HT1080 (cell line): ENCODE measurements at places on chromosomes 12 and 14.

DNA sequence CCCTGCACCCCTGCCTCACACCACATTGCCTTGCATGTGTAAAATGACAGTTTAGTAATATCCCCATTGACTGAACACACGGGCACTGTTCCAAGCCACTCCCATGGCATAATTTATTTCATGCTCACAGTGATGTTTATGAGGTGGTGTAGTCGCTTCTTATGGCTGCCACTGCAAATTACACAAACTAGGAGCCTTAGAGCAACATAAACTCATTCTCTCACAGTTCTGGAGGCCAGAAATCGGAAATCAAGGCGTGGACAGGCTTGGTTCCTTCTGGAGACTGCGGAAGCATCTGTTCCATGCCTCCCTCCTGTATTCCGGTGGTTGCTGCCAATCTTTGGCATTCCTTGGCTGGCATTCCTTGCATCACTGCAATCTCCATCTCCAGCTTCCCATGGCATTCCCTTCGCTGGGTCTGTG lies 97.3 kb downstream of the RIN3 start:
- DNase-seq, result no peak

DNA sequence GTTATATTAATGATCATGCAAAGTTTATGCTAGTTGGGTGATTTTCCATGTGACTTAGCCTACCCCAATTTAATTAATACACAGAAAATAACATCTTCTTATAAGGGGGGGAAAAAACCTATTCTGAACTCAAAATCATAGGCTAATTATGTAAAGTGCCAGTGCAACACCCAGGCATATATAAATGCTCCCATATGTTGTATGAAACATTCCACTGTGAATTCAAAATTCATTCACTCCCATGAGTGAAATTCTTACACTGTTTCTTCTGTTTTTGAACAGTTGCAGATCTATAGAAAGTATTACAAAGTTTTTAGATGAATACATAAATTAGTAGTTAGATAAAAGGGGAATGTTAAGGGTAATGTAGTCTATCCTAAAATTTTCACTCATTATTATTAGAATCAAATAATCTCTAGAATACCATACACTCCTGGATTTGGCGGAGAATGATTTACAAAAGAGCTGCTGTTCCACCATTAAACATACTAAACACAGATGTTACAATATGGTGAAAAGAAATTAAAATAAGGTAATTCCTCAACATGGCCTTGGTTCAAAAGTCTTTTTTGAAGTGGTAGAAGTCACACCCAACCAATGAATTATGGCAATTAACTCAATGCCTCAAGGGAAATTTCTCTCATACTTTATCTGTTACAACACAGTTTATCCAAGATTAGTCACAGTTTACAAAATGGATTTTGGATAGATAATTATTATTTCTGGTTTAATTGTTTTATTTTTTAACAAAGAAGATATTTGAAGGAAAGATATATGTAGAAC lies 454.1 kb upstream of the FLRT2 start:
- no peak for DNase-seq

DNA sequence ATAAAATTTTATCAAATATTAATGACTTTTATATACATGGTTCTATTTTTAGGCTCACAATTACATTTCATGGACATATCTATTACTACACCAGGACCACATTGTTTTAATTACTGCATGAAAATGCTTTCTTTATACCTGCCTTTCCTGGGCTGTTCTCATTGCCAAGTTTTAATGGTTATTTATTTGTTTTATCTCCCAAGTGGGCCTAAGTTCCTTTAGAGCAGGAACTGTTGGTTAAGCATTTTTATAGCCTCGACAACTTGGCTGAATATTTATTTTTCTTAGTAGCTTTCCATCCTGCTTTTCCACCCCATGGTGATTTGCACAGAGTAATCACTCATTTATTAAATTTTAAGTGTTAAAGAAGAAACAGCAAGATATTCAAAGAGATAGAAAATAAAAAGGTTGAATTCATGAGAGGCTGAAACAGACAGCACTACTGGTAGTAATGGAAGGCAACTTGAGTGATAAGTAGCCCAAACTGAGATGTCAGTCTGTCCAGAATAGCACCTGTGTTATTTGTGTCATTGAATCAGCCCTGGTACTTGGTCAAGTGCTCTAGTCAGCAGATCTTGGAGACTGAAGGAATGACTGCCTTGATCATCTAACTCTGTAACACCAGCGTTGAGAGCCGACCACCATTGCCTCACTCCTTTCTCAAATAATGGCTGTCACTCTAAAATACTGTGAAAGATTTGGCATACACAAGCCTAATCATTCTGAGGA lies 119.1 kb upstream of the EGLN3 start:
- DNase-seq, result no peak

- DNase-seq, result no peak
Observed at GRCh38 chr12:70359458-70360197, 6.5 kb upstream of the KCNMB4 start.

DNA sequence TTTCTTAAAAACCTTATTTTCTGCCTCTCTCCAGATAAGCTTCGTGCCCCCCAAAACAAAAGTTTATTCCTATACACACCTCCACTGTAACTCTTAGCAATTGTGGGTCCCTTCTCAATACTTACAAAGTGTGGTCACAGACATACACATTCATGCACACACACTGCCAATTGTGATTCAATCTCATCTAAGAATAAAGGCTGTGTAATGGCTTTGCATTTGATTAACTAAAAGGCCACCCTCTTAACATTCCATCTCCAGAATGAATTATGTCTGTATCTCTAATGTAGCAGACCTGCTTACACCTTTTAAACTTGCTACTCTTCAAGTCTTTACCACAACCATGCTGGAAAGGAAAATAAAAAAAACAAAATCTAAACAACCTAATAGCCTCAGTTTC lies 49.5 kb downstream of the MYF5 start:
- DNase-seq, result no peak

DNA sequence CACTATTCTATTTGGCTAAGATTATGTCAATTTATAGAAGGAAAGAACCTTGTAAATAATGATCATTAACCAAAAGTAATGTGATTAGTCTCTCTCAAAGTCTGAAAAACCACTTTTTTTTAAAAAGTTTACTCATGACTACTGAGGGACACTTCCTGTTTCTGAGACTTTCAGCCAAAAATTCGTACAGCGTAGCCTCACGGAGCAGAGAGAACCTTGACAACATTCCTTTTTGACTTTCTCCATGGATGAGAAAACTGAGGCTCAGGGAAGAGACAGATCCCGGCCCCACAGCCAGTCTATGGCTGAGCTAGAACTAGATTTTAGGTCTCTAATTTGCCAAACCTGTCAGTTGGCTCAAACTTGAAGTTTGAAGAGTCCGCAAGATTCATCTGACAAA lies 68.2 kb downstream of the DAD1 start:
- DNase-seq, result no peak

GRCh38 chr14:67837011-67837624 lies 17.5 kb downstream of the RAD51B start:
- peak; percentile 68 for DNase-seq

- DNase-seq, result no peak
Observed at GRCh38 chr14:32996343-32996742, 57.7 kb downstream of the NPAS3 start.

DNA sequence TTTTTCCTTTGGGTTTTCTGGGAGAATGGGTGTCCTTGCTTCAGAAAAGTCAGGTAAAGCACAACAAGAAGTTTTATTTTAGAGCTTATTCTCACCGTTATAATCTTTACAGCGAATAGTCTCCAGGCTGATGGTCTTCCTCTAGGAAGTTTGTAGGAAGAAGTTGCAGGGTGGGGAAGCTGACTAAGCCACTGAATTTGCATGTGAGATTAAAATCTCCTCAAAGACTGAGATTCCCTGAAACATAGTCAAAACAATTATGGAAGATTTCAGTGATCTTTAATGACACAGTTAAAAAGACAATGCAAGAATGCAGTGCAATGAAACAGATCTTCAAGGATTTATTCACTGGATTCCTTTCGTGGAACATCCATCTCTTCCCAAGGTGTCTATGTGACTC lies 1.2 kb downstream of the TAS2R10 start:
- DNase-seq, result no peak
